NCI-H1105 (cell line): ENCODE measurements at places on chromosomes 11 and 22.
A peak's percentile ranks its signal among the peaks of the same experiment; 100 is the strongest.

DNA sequence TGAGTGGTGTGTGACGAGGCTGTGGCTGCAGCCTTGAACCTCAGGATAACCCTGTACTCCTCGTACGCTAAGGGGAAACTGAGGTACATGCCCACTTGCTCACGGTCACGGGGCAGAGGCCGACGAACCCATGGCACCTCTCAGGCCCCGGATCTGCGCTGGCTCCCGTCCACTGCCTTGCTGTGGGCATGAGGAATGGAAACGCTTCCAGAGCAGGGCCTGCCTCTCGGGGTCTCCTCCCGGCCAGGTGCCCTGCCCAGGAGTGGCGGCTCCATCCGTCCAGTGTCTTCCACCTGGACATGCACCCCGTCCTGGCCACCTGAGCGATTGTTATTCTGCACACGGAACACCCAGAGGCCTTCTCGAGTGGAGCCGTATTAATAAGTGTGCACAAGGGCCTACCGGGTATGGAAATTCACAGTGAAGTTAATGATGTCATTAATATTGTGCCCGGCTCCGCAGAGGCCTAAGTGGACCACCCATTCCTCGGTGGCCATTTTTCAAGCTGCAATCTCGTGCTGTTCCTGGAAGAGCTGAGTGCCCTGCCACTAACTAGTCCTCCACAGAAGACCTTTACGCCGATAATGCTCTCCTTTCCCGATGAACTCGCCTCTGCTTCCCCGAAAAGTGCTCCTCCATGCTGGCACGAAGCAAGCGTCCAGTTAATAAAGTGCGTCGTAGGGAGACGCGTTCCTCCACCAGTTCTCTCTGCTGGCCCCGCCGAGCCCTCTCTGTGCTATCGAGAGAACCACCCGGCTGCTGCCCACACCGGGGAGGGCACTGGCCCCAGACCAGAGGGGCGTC, 927.9 kb downstream of the BRD1 start:
- DNase-seq = no peak

GRCh38 chr22:20396639-20397038, 2.7 kb downstream of the ZNF74 start:
- DNase-seq = no peak

- DNase-seq = no peak
These were observed 5.3 kb upstream of the BRSK2 start for GRCh38 chr11:1384199-1384970.

- DNase-seq = no peak
These were observed 504.4 kb downstream of the MN1 start for GRCh38 chr22:27297125-27297524.

GRCh38 chr11:19102521-19102900, 14.5 kb upstream of the ZDHHC13 start:
- no peak for DNase-seq

DNA sequence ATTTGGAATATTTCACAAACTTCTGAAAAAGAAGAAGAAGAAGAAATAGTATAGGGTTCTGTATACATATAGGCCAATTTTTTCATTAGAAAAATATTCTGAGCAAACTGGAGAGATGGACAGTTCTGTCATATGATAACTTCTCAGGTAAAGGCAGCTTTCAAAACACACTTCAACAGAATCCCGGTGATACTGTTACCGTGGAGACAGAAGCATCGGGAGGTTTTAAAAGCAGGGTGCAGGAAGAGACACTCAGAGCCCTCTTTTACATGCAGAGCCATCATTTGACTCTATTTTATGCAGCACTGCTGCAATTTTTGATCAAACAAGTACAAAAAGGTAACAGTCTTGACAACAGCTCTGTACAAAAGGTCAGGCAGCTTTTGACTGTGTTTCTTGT, 1785.4 kb downstream of the LRRC4C start:
- no peak for DNase-seq

- DNase-seq = peak; percentile 38
These were observed 82.3 kb downstream of the TRIM29 start for GRCh38 chr11:120055646-120056045.

GRCh38 chr22:17786435-17787161, 12.3 kb upstream of the BID start:
- DNase-seq = no peak

DNA sequence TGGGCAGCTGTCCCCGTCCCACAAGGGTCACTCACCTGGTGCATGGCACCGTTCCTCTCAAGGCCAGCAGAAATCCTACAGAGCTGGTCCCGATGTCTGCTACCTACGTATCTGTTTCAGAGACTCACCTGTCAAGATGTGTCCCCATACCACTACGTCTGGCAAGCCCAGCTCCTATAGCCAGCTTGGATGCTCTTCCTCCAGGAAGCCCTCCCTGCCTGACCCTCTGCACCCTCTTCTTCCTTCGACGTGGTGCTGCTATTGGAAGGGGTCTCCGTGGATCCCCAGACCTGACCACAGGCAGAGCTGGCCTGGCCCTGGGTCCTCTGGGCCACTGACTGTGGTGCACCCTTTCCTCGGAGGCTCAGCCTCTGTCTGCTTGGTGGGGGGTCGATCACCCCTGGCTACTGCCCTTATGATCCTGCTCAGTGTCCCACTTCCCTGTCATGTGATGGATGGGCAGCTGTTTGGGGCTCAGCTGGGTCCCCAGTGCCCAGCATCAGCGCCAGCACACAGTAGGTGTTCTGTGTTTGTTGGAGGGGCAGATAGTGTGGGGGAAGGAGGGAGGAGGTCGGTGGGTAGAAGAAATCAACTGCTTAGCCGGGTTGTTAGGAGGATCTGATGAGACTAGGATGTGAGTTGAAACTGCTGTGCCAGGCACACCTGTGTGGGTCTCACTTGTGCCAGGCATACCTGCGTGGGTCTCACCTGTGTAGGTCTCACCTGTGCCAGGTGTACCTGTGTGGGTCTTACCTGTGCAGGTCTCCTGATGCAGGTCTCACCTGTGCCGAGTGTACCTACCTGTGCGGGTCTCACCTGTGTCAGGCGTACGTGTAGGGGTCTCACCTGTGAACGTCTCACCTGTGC, 21.7 kb upstream of the ARHGAP8 start:
- DNase-seq = no peak

DNA sequence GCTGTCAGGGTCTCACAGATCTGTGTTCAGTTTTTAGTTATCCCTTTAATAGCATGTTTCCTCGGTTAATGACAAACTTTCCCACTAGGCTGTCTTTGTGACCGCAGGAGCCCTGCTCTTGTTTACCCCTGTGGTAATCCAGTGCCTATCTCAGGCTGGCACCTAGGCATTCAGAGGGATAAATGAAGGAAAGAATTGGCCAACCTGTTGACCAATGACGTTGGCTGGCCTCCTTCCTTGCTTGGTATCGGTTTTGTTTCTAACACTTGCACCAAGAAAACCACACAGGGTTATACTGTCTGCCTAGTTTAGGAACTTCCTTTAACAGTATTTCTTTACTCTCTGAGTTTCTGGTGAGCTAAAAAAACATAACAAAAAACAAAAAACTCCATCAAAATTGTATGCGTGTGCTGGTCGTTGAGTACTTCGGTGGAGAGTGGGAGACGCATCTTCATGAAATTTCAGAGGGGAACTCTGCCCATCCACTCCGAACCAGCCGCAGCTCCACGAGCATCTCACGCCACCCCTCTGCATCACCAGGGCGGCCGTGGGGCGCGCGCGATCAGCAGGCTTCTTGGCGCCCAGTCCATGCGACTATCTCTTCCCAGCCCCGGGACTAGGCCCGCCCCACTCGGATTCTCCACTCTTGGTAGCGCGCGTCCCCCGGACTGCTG, 563 bp upstream of the ENDOD1 start:
- no peak for DNase-seq

GRCh38 chr11:32594272-32594671, 10.6 kb downstream of the EIF3M start:
- no peak for DNase-seq

DNA sequence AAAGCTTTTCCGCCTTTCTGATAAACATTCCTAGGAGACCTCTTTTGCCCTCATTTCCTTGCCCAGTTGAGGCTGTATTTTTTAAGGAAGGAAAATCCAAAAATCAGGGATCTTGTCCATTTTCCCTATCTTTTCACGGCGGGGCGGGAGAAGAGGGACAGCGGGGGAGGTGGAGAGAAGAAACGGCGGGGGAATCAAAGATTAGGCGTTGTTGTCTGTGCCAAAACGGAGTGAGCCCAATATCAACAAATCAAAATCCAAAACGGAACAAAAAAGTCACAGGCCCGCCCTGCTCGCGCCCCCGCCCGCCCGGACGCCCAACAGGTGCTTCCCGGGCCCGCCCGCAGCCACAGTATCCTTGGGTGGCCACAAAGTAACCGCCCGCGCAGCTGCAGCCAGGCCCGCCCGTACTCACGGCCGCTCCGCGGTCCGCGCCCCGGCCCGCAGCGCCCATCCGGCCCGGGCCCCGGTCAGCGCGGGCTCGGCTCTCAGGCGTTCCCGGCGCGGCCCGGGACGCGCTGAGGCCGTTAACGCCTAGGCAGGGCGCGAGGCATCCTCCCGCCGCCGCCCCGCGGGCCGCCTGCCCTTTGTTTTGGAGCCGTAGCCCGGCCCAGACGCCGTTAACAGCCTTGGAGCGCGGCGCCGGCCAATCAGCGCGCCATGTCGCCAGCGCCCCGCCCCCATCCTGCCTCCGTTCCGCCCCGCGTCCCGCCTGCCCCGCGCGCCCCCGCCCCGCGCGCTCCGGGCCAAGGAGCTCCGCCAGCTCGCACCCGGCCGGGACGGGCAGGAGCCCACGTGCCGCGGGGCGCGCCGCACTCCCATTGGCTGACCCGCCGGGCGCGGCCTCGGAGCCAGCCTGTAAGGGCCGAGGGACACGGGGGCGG, at the start of gene YPEL1:
Gene YPEL1 (minus strand): TSS at position 595 of the 884 bp plus-strand sequence. CDS start 25,050 bp downstream, outside the sequence.
- DNase-seq = peak; percentile 94

GRCh38 chr22:33891992-33892391, 28.3 kb downstream of the LARGE1 start:
- no peak for DNase-seq

DNA sequence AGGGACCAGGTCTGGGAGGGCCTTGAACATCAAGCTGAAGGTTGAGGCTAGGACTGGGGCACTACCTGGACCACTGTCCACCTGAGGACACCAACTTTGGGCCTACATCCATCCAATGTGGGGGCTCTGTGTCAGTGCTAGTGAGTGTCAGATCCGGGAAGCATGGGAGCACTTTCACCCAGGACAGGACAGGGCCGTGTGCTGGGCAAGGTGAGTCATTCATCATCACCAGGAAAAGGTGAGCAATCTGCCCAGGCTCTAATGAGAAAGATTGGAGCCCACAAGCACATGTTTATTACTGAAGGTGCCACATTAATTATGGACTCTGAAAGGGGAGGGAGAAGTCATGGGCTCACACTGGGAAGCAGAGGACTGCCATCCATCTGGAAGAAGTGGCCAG, 39.7 kb upstream of the DRD2 start:
- DNase-seq = no peak

DNA sequence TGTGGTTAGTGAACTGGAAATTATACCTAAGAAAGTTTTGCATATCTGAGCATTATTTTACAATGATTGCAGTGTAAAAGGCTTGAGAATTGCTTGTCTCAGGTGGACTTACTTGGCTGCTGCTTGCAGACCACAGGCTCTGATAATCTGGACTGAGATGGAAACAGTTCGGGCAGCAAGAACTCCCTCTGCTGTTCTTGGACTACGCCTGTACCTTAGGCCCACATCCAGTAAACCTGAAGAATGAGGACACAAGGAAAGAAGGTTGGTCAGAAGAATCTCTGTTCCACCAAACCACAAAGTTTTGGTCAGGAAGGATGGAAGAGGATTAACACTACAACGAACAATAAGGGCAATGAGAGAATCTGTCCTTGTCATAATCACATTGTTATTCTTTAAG, 80.1 kb downstream of the C2CD3 start:
- DNase-seq = no peak

DNA sequence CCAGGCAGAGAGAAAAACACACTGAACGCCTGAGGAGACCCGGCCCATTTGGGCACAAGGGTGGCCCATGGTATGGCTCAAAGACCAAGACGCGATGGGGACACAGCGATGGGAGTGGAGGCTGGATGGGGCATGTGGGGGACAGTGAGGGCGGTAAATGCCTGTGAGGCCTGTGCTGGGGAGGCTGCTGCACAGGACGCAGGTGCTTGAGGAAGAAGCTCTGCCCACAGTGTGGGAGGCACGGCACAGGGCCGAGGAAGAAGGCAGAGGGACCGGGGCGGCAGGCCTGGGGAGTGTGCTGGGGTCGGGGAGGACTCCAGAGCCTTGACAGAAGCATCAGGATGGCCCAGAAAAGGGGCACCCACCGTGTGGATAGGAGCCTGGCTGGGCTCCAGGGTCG, 75.9 kb upstream of the WNT11 start:
- DNase-seq = no peak
